ENCODE measurements at places on chromosomes 12 and 14. TPM values are rescaled to one million over a fixed set of nuclear protein-coding genes. Genes with fewer than 3 reads are reported as not detected.

GRCh38 chr12:13099066-13099843, 4.2 kb downstream of the GSG1 start:
- DNase-seq, result peak; percentile 15

GRCh38 chr14:73740618-73741326, 26.6 kb upstream of the PNMA1 start:
- no peak for DNase-seq

Gene SLC16A7
- polyA plus RNA-seq, result 3.4 TPM

DNA sequence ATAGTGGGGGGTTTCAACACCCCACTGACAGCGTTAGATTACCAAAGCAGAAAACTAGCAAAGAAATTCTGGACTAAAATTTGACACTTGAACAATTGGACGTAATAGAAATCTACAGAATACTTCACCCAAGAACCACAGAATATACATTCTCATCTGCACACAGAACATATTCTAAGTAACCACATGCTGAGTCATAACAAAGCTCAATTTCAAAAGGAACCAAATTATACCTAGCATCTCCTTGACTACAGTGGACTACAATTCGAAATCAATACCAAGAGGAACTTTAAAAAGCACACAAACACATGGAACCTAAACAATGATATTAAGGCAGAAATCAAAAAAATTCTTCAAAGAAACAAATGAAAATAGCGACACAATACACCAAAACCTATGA, 871.6 kb upstream of the MDGA2 start:
- DNase-seq, result no peak

- no peak for DNase-seq
These were observed 5.0 kb upstream of the KCNK13 start for GRCh38 chr14:90056826-90057225.

Gene KCNA1
- polyA plus RNA-seq, result 0.14 TPM

Gene AMN
- 43.3 TPM for polyA plus RNA-seq
